ENCODE measurements at places on chromosomes 11 and 22.

DNA sequence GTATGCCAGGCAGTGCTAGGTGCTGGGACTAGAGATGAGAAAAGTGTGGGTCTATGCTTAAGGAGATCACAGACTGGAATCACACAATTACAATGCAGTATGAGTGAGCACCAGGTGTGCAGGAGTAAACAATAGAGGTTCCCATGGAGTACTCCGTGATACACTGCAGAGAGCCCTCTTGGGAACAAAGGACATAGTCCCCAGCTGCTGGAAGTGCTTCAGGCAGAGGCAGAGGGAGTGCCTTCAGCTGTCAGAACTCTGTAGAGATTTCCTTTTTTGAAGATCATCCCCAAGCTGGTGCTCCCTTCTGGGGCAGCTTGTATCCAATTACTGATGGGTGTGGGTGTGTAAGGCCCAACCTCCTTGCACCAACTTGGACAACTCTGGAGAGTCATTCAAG, 143.5 kb upstream of the PLET1 start:
- DNase-seq, result peak; percentile 63

DNA sequence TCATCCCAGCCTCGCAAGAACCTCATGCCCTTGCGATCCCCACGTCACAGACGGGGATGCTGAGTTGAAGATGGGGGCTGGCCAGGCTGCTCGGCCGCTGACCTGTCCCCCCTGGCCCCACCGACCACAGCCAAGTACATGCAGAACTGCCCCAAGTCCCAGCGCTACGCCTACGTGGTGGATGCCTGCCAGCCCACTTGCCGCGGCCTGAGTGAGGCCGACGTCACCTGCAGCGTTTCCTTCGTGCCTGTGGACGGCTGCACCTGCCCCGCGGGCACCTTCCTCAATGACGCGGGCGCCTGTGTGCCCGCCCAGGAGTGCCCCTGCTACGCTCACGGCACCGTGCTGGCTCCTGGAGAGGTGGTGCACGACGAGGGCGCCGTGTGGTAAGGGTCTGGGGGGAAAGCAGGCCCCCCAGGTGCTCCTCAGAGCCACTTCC, 10.0 kb downstream of the MUC5B start:
- DNase-seq, result no peak

DNA sequence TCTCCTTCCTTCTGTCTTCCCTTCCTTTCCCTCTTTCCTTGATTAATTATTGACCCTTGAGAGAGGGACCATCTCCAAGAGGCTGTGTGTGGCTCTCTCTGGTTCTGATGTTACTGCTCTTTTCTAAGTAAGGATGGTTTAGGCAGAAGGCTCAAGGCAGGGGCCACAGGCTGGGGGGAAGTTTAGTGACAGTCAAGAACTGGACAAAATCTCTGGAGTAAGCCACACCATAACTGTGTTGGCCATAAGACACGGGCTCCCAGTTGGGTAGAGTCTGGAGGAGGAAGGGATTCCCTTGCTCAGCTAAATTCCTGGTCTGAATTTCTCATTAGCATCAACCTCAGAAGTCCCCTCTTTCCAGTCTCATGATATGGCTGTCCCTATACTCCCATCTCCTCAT, 74.7 kb downstream of the BUD13 start:
- DNase-seq, result no peak

- DNase-seq, result no peak
Measured at GRCh38 chr11:36114095-36114494, 170.2 kb downstream of the LDLRAD3 start.

- peak; percentile 94 for DNase-seq
Measured at GRCh38 chr11:44766112-44766971, 39.6 kb downstream of the TSPAN18 start.

GRCh38 chr11:124172101-124172500, 11.0 kb upstream of the OR10D3 start:
- DNase-seq, result peak; percentile 52

DNA sequence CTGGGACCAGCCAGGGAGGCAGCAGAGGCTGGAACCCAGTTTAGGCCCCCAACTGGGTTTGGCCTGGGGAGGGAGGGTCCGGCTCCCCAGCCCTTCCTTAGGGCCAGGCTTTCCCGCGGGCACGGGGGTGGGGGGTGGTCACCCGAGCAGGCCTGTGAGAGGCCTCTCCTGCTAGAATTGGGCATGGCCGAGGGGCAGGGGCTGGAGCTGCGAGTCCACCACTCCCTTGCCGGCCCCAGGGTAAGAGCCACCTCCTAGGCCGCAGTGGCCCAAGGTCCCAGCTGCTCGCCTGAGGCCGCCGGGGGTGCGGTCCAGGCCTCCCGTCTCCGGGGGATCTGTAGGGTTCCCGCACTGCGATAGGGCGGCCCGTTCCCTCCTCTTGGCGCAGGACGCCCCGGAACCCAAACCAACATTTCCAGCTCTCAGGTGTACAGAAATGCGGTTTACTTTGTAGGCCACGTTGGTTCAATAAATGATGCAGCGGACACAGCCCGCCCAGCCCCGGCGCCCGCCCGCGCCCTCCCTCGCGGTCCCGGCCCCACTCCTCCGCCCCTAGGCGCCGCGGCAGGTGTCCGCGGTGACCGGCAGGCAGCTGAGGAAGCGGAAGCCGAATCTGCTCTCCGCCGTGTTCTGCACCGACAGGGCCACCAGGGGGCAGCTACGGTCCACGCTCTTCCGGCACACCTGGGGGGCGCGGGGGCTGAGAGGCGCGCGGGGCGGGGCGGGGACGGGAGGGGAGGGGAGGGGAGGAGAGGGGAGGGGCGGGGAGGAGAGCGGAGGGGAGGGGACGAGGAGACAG, 5.9 kb downstream of the LMNTD2 start:
- peak; percentile 58 for DNase-seq

- no peak for DNase-seq
Measured at GRCh38 chr11:9016916-9017642, 13.3 kb upstream of the NRIP3 start.

GRCh38 chr22:24141586-24141985, 39.7 kb upstream of the SUSD2 start:
- DNase-seq, result no peak

GRCh38 chr11:73498343-73498742, 99.6 kb downstream of the FAM168A start:
- no peak for DNase-seq

DNA sequence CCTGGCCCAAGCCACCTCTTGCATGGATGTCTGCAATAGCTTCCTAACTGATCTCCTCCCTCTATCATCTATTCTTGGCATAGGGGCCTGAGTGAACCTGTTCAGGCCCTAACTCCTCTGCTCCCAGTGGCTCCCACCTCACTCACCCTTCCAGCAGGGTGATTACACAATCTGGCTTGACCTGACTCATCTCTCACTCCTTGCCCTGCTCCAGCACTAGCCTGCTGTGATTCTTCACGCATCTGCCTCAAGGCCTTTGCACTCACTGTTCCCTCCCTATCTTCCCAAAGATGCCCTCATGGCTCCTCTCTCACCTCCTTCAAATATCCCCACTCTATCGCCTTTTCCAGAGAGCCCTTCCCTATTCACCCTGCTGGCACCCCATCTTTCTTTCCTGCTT, 10.5 kb downstream of the SCN4B start:
- DNase-seq, result no peak

- no peak for DNase-seq
Measured at GRCh38 chr11:23288003-23288783, 427.9 kb upstream of the CCDC179 start.

GRCh38 chr11:134537941-134538340, 125.9 kb upstream of the B3GAT1 start:
- DNase-seq, result no peak

- DNase-seq, result no peak
Measured at GRCh38 chr11:62546929-62547625, 471 bp upstream of the AHNAK start.

DNA sequence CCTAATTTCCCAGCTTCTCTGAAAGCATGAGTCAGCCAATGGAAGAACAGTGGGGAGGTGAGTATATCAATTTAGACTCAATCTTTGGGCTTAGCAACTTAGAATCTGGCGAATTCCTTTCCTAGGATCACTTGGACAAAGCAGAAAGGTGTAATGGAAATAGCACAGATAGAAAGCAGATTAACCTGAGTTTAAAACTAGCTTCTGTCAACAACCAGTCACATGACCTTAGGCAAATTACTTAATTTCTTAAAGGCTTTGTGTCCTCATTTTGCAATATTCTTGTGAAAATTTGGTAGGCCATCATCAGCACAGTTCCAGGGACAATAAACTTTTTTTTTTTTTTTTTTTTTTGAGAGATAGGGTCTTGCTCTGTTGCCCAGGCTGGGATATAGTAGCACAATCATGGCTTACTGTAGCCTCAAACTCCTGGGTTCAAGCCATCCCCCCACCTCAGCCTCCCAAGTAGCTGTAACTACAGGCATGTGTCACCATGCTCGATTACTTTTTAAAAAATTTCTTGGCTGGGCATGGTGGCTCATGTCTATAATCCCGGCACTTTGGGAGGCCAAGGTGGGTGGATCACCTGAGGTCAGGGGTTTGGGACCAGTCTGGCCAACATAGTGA, 40.8 kb upstream of the PCF11 start:
- no peak for DNase-seq

DNA sequence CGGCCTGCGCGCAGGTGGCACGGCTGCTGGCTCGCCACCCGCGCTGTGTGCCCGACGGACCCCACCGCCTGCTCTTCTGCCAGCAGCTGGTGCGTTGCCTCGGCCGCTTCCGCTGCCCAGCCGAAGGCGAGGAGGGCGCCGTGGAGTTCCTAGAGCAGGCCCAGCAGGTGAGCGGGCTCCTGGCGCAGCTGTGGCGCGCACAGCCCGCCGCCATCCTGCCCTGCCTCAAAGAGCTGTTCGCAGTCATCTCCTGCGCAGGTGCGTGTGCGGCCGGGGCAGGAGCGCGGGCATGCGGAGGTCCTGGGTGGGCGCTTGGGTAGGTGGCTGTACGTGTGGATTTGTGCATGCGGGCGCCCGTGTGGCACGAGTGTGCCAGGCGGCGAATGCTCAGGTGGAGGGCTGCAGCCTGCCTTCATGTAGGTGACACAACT, 8.0 kb downstream of the USP35 start:
- DNase-seq, result no peak

- DNase-seq, result no peak
Measured at GRCh38 chr11:12800032-12800671, 125.9 kb downstream of the TEAD1 start.

DNA sequence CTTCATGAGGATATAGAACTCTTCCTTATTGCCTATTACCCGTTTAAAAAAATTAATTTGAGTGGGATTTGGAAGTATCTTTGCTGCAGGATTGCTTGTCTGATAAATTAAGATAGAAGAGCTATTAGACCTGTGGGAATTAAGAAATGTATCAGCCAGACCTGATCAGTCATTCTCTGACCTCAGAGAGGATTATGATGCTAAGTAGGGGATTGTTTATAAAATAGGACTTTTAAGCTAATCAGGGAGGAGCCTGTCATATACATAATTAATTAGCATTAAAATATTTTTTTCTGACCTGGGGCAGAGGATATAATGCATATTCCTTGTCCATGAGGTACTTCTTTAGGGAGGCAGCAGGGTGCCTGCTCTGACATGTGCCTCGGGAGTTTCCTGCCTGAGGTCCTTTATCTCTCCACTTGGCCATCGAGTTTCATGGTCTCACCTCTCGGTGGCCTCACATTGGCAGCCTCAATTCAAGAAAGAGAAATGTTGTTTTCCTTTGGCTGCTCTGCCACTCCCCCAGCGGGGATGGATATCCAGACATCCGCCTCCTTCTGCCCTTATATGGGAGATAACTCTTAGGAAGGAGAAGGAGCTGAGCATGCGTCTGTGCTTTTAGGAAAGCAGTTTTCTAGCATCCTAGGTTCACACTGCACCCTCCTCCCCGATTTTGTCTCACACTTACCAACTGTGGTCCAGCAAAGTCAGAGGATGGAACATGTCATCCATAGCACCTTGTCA, 41.1 kb downstream of the DIXDC1 start:
- DNase-seq, result peak; percentile 75

- DNase-seq, result no peak
Measured at GRCh38 chr11:34333787-34334186, 24.0 kb downstream of the ABTB2 start.

- no peak for DNase-seq
Measured at GRCh38 chr11:5238486-5238885, 4.2 kb upstream of the HBD start.

GRCh38 chr11:118198370-118198769, 21.9 kb upstream of the SCN2B start:
- DNase-seq, result peak; percentile 59

GRCh38 chr11:67006029-67006884, 16.7 kb upstream of the SYT12 start:
- DNase-seq, result no peak

DNA sequence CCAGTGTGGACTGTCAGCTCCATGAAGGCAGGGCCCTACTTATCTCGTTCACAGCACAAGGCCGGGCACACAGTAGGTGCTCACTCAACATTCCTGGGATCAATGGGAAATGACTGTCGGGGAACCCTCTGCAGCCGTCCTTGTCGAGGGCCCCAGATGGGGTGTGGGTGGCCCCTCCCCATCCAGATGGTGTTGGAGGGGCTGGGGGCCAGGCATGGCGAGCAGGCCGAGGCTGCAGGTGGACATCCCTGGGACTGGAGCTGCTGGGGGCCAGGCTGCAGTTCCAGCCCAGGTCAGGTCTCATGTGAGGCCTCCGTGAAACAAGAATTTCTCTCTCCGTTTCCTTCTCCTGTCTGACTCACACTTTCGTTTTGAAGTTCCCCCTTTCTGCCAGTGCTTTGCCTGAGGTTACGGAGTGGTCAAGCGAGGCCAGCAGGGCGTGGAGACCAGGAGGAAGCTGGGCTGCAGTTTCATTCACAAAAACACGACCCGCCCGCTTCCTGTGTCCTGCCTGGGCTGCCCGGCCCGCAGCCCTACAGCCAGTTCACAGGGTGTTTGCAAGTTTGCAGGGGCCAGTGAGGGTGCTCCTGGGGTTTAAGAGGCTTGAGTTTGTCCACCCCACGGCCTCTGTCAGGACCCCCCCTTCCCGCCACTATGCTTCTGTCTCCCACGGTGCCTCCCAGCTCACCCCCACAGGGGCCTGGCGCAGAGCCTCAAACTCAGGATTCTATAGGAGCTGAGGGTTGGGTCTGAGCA, 4.5 kb downstream of the MYEOV start:
- DNase-seq, result peak; percentile 88

DNA sequence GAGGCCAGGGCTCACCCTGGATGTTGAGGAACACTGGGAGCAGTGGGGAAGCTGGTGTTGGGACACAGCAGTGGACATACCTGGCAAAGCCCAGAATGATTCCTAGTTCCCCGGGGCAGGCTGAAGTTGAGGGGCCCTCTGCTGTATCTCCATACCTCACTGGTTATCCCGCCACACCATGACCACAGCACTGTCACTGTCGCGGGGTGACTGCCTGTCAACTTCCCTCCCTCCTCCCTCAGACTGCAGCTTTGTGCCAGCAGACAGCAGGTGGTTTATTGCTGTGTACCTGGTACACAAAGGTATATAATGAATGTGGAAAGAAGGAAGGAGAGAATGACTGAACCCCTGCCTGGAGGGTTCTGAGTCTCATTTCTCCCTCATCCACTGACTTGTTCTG, 318.7 kb downstream of the TMEM135 start:
- DNase-seq, result no peak

- DNase-seq, result peak; percentile 63
Measured at GRCh38 chr11:33542921-33543320, 157.7 kb downstream of the C11orf91 start.

Measured in myocyte (in vitro differentiated cells).